ENCODE measurements at places on chromosomes 1 and 21.

DNA sequence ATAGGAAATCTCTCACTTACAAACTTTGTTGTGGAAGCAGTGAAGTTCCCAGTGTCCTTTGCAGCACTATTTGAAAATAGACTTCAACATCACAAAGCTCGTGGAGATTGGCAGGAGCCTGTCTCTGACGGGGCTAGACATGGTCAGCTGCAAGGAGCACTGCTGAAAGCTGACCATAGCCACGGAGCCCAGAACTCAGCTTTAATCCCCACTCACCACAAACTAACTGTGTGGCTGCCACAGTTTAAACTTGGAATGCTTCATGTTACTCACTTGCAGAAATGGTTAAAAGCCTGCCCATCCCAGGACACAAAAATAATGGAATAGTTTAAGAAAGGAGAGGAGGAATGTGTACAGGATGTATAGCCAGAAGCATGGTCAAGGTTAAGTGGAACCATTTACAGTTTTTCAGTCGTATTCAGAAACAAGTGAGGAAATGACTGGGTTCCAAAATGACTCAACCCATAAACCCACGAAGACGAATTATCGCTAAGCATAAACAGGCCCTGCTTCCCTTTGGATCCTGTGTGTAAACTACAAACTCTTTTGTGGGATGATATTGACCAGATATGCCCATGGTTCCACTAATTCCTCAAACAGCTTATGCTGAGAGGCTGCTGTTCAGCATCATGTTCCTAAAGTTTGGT lies 18.2 kb downstream of the DNALI1 start:
- no peaks in the 10 kb centered on the region for H3K27me3 ChIP-seq
- H3K27ac ChIP-seq, result peak overlapping the region; percentile 16
- H3K4me1 ChIP-seq, result no peaks in the 10 kb centered on the region

DNA sequence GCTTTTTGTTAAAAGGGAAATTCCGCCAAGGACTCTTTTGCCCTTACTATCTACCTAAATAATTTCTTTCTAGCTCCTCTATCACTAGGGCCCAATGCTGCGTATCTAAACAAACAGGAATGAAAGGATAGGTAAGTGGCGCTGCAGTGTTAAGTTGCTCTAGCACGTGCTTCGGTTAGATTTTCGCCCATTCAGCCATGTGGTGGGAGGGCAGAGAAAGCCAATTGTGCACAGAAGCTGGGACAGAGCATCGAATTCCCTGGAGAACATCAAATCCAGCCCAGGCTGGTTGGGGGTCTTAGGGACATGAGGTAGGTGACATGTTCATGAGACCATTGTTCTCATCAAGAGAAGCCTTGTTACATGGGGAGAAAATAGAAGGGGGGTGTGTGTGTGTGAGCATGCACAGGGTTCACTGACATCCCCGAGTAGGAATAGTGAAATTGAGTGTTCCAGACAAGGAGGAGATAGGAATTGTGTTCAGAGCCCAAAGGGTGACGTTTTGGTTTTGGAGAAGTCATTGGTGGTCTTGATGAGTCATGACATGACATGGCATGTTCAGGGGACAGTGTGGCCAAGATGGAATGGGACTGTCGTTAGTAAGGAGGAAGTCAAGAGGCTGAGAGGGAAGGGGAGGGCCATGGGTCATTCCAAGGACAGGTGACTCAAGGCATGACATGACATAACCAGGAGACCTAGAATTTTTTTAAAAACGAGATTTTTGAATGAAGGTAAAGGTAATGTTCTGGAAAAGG lies 107.1 kb downstream of the TLR5 start:
- H3K4me3 ChIP-seq, result no peak overlapping the region
- no peak overlapping the region for H3K27ac ChIP-seq
- DNase-seq, result no peak
- no peaks in the 10 kb centered on the region for H3K36me3 ChIP-seq
- H3K27me3 ChIP-seq, result no peaks in the 10 kb centered on the region
- H3K4me1 ChIP-seq, result no peaks in the 10 kb centered on the region

- no peak for DNase-seq
- H3K4me3 ChIP-seq, result no peak overlapping the region
- H3K27ac ChIP-seq, result no peak overlapping the region
- no peaks in the 10 kb centered on the region for H3K36me3 ChIP-seq
- no peaks in the 10 kb centered on the region for H3K4me1 ChIP-seq
Measured at GRCh38 chr1:41323243-41323642, 38.0 kb upstream of the FOXO6 start.

GRCh38 chr1:81259625-81260411 lies 540.9 kb upstream of the ADGRL2 start:
- no peak for DNase-seq
- no peaks in the 10 kb centered on the region for H3K4me1 ChIP-seq
- no peak overlapping the region for H3K4me3 ChIP-seq
- no peak overlapping the region for H3K27ac ChIP-seq
- no peaks in the 10 kb centered on the region for H3K27me3 ChIP-seq

DNA sequence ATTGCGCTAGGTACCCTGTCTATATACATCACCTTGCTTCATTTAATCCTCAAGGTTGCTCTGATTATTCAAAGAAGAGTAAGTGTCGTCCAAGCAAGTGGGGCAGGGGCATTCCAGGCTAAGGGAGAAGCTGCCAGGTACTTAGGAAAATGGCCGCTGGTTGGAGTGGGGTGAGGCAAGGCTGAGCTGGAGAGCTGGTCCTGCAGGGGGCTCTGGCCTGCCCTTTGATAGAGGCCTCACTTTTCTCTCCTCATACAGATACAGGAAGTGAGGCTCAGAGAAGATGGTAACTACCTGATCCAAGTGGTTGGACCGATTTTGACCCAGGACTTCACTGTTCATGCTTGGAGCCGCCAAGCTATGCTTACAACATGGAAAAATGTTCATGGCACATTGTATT lies 86.9 kb upstream of the ZBTB40 start:
- no peak for DNase-seq
- H3K4me3 ChIP-seq, result no peak overlapping the region
- H3K4me1 ChIP-seq, result no peaks in the 10 kb centered on the region
- H3K36me3 ChIP-seq, result no peaks in the 10 kb centered on the region

GRCh38 chr1:25836695-25837094 lies 16.9 kb downstream of the MTFR1L start:
- H3K27me3 ChIP-seq, result no peaks in the 10 kb centered on the region
- H3K4me1 ChIP-seq, result no peaks in the 10 kb centered on the region
- H3K27ac ChIP-seq, result no peak overlapping the region
- no peak overlapping the region for H3K4me3 ChIP-seq
- H3K36me3 ChIP-seq, result no peaks in the 10 kb centered on the region
- no peak for DNase-seq

- H3K4me1 ChIP-seq, result no peaks in the 10 kb centered on the region
- H3K4me3 ChIP-seq, result no peak within 1 kb of the TSS
- no peak for DNase-seq
- H3K27ac ChIP-seq, result no peak within 1 kb of the TSS
- H3K27me3 ChIP-seq, result no peaks in the 10 kb centered on the region
Measured at GRCh38 chr1:197066719-197067456, at the start of gene F13B. F13B (minus strand) TSS chr1:197067260; CDS start chr1:197067223, 37 bp downstream.

DNA sequence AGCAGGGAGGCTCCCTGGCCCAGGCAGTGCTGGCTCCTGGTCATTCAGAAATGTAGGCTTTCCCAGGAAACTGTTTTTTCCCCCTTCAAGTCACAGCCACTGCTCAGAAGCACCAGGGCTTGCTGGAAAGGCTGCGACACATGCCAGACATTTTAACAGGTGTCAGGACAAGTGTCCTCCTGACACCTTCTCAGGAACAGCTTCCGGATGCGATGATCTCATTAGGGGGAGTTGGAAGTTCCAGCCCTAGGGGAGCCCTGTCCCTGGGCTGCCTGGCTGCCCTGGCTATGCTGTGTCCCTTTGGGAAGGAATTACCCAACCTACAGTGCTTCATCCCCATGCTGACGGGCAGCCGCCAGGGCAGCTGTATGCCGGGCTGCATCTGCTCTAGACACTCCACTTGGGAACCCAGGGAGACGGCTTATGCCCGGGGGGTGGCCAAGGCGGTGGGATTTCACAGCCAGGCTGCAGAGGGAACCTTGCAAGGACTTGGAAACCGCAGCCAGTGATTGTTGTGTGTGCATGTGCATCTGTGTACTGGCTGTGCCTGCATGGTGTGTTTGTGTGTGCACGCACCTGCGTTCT lies 41.8 kb downstream of the AJAP1 start:
- H3K4me1 ChIP-seq, result no peaks in the 10 kb centered on the region
- DNase-seq, result no peak
- no peak overlapping the region for H3K27ac ChIP-seq
- H3K27me3 ChIP-seq, result peaks cover 18% of the 10 kb centered on the region
- H3K36me3 ChIP-seq, result no peaks in the 10 kb centered on the region

DNA sequence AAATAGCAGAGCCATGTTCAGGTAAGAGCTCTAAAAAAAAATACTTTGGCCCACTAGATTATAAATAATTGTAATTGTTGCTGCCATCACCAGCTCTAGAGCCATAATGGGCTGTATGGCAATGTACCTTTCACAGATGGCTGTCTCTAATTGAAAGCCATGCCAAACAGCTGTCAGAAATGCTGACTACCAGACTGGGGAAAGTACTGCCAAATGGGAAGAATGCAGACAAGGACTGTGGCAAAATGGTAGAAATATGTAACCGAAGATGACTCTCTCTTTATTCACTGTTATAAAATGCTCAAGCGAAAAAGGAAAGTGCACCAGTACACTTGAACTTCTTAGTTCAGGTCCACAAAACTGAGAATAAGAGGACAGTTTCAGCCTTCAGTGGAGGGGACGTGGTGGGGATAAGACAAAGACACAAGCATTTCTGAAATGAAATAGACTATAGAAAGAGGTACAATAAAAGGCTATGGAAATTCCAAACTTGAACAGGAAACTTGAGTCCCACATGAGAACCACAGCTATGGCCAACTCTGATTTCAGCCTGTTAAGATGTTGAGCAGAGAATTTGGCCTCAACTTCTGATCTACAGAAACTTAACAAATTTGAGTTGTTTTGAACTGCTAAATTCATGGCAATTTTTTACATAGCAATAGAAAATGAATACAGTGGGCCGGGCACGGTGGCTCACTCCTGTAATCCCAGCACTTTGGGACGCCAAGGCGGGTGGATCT lies 46.5 kb upstream of the LPGAT1 start:
- no peak overlapping the region for H3K4me3 ChIP-seq
- H3K27me3 ChIP-seq, result no peaks in the 10 kb centered on the region

GRCh38 chr1:22053861-22054770 lies 1.6 kb downstream of the CDC42 start:
- no peak for DNase-seq
- H3K4me3 ChIP-seq, result peak overlapping the region; percentile 96
- H3K4me1 ChIP-seq, result no peaks in the 10 kb centered on the region
- no peaks in the 10 kb centered on the region for H3K27me3 ChIP-seq
- no peaks in the 10 kb centered on the region for H3K36me3 ChIP-seq
- peak overlapping the region; percentile 100 for H3K27ac ChIP-seq

DNA sequence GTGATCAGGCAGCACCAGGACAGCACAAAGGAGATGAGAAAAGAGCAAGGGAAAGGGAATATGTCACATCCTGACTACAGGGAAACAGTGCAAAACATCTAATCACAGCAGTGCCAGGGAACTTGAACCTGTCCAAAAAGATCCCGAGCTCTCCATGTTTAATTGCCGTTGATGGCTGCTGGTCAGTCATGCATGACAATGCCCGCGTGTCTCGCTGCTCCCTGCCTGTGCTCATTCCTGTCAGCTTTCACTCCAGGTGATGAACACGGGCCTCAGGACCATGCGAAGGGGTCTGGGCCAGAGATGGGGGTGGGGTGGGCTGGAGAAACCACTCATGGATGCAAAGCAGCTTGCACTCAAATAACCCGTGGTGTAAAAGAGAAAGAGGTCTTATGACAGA lies 287.0 kb downstream of the GPATCH2 start:
- H3K4me3 ChIP-seq, result no peak overlapping the region
- no peak for DNase-seq
- no peak overlapping the region for H3K27ac ChIP-seq
- H3K27me3 ChIP-seq, result no peaks in the 10 kb centered on the region
- no peaks in the 10 kb centered on the region for H3K4me1 ChIP-seq

DNA sequence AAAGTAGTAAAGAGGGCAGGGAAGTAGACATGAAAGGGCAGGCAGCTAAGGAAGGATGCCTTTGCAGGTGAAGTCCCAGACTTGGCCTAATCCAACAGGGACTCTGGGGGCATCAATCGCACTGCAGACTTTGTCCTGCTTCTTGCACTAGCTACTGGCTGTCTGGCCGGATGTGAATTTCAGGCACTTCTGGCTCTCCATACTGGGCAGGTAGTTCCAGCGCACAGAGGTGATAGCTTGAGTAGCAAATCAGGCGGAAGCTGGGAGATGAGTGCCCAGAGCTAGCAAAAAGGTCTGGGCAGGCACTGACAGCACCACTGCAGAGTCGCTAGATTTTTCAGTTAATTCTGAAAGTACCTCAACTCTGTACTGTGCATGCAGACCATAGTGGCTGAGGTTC lies 997 bp downstream of the RSPH1 start:
- H3K4me1 ChIP-seq, result no peaks in the 10 kb centered on the region
- H3K27me3 ChIP-seq, result no peaks in the 10 kb centered on the region
- H3K27ac ChIP-seq, result no peak overlapping the region
- no peak for DNase-seq

GRCh38 chr1:111720274-111720976 lies 18.8 kb downstream of the INKA2 start:
- H3K36me3 ChIP-seq, result no peaks in the 10 kb centered on the region
- no peaks in the 10 kb centered on the region for H3K27me3 ChIP-seq
- no peaks in the 10 kb centered on the region for H3K4me1 ChIP-seq
- H3K4me3 ChIP-seq, result no peak overlapping the region

DNA sequence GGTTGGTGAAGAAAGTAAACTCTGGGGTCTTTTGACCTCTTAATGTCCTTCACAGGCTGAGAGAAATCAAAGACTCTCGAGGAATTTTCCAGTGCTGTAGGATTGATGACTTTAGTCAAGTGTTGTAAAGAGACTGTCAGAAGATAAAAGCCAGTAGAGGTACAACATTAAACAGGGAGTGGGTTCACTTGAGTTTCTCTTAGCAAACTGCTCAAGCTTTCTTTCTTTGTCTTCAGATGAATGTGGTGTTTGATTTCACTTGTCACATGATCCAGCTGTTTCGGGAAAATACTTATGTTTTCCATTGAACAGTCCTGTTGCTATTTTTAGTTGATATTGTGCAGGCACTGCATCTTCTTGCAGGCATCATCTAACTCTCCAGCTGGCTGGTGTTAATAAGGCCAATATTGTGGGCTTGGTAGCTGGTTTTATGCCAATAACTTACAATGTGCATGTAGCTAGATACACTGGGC lies 45.6 kb downstream of the XCL2 start:
- no peaks in the 10 kb centered on the region for H3K4me1 ChIP-seq
- H3K27me3 ChIP-seq, result no peaks in the 10 kb centered on the region
- H3K36me3 ChIP-seq, result no peaks in the 10 kb centered on the region
- no peak for DNase-seq
- no peak overlapping the region for H3K4me3 ChIP-seq

- H3K4me1 ChIP-seq, result no peaks in the 10 kb centered on the region
- H3K4me3 ChIP-seq, result no peak overlapping the region
- DNase-seq, result no peak
- no peaks in the 10 kb centered on the region for H3K36me3 ChIP-seq
- H3K27me3 ChIP-seq, result no peaks in the 10 kb centered on the region
- H3K27ac ChIP-seq, result no peak overlapping the region
Measured at GRCh38 chr1:36513676-36514473, 31.2 kb upstream of the CSF3R start.

Data from breast epithelium (tissue), 4 donors.